ENCODE measurements at places on chromosomes 16 and 17.

DNA sequence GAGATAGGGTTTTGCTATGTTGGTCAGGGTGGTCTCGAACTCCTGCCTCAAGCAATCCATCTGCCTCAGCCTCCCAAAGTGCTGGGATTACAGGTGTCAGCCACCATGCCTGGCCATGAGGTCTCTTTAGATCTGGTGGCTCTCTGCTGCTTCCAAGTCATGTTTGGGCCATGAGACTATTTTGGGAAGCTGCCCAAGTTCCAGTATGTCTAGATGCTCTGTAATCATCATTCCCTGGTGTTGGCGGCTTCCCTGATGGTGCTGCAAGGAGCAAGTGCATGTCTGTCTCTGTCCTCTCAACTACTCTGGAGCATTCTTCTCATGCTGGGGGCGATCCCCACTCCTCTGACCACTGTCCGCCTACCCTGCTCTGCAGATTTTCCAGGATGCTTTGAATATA lies 6.4 kb upstream of the ODF4 start:
- DNase-seq = no peak

DNA sequence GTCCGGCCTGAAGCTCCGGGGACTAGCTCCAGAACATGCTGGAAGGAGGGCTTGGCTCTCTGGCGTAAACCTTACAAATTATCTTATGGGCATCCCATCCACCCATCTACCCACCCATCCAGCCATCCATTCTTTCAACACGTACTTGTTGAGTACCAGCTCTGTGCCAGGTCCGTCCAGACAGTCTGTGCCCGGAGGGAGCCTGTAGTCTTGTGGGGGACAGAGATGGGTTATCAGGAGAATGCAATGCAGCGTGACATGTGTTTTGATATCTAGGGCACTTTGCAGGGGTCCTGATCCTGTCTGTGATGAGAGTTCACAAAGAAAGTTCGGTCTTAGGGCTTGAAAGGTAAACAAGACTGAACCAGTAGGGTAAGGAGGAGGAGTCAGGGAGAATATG lies 4.1 kb upstream of the SLC13A2 start:
- DNase-seq = no peak

GRCh38 chr17:75601057-75601987 lies 13.7 kb downstream of the MYO15B start:
- peak; percentile 75 for DNase-seq

- no peak for DNase-seq
Measured at GRCh38 chr17:50280801-50281441, 6.7 kb downstream of the TMEM92 start.

- no peak for DNase-seq
Measured at GRCh38 chr17:69427486-69428197, 13.1 kb downstream of the MAP2K6 start.

DNA sequence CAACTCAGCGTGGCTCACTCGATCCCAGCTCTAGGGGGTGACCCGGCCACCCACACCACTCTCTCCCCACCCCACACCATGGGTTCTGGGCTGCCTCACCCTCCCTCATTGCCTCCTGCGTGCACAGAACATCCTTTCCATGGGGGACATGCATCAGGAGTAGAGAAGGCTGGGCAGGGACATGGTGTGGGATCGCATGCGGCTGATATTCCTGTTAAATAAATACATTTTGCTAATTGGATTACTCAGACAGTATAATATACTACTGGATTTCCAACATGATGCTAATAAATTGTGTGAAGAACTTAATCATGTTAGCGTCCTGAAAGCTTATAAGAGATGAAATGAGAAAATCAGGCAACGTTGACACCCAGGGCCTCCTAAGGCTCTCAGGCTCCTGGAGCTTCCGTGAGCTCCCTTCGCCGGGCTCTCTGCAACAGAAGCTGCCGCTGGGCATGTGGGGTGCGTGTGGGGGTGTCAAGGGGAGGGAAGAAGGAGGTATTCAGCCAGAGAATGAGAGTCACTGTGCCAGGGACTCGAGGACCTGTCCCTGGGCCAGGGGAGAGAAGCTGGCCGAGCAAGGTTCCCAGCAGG lies 173.1 kb upstream of the TNRC6C start:
- no peak for DNase-seq

DNA sequence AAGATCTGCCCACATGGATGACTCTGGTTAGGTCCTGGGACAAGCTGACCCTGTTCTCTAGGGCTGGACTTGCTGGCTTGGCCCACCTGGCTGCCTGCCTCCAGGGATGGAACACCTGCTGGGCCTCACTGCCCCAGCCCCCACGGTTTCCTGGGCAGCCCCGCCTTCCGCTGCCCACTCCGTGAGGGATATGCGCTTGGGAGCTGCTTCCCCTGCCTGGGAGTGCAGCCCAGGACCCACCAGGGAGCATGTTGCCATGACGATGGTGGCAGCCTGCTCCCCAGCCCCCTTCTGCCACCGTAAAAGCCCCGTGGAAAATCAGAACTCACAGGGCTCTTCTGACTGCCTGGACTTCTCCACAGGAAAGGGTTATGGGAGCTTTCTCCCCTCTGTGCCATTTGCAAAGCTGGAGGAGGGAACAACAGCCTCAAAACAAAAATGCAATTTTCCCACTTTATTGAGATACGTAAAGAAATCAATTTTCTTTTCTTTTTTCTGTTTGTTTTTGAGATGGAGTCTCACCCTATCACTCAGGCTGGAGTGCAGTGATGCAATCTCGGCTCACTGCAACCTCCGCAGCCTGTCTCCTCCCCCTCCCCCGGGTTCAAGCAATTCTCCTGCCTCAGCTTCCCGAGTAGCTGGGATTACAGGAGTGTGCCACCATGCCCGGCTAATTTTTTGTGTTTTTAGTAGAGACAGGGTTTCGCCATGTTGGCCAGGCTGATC lies 18.0 kb upstream of the GAS7 start:
- DNase-seq = no peak

GRCh38 chr17:31085563-31085962 lies 9.2 kb upstream of the NF1 start:
- no peak for DNase-seq

DNA sequence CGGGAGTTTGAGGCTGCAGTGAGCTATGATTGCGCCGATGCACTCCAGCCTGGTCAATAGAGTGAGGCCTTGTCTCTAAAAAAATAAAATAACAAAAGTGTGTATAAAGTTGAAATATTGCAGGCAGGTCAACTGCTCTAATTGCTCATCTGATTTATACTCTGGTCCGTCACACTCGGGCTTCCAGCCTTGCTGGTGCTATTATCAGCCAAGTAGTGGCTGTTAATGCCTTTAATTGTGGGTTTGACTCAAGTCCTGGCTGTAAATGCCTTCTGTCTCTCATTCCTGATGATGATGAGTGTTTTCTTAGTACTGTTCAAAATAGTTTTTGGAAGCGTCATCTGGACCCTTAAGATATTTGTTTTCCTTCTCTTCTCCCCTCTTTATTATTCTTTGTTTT lies 18.4 kb downstream of the SYT17 start:
- DNase-seq = no peak

DNA sequence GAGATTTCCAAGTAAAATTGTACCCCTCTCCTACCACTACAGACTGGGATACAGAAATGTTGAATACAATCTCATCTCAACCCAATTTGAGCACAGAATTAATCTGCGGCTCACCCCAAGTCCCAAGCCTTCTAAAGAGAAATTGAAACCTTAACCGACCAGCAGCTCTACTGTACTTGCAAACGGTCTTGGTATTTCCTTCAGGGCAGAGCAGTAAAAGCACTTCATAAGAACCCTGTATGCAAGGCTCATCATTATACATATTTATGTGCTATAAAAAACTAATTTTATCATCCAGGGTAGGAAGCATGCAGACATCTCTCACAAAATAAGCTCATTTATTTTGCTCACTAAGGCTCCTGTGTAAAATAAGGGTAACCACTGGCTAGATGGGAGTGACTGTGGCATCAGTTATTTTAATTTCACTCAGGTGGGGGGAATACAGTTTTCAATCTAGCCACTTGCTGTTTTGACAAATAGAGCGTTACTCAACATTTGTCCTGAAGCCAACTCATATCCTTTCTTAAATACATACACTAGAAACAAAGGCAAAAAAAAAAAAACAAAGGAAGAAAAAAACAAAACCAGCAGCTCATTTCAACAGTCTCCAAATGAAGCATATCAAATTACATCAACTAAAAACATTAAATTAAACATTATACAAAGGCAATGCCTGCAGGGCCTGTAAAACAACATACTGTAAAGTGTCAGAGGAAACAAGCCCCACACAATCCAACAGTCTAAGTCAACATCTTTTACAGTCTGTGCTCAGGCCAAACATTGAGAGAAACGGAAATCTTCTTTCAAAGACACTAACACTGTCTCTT lies 65.0 kb downstream of the PARN start:
- no peak for DNase-seq

- peak; percentile 75 for DNase-seq
Measured at GRCh38 chr16:68367030-68367429, 56.2 kb downstream of the PRMT7 start.

DNA sequence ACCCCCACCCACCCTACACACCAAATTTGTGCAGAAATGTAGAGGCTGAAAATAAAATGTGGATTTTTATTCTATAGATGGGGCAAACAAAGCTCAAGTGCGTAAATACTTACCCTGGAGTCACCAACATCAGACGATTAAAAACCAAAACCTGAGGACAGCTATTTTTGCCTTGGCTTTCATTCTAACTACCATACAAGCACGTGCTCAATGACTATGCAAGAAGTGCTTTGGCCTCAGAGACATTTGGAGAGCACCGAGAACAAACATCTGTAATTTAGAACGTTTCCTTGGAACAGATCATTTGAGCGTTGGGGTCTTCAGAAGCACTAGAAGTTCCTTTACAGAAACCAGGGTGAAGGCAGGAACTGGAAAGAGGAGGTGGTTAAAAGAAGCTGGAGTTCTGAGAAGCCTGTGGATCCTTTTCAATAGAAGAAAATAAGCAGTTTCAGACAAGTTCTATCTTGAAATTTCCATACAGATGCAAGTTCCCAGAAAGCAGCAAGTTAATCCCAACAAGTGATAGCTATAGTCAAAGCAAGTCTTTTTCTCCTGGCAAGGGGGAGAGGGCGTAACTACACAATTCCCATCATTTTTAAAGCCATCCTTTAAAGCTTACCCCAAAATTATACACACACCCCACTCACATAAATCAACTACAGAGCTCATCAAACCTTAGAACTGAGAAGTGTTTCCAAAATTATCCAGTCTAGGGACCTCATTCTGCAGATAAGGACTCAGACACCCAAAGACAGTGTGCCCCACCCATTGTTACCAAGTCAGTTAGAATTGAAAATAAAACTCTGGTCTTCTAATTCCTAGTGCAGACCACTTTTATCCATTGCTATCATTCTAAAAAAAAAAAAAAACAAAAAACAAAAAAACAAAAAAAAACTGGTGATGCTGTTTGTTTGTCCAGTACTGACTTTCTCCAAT lies 29.6 kb upstream of the CDRT4 start:
- DNase-seq = no peak

- DNase-seq = no peak
Measured at GRCh38 chr17:71409137-71409536, 711.7 kb upstream of the SOX9 start.

- DNase-seq = no peak
Measured at GRCh38 chr16:17440131-17440530, 30.6 kb downstream of the XYLT1 start.

DNA sequence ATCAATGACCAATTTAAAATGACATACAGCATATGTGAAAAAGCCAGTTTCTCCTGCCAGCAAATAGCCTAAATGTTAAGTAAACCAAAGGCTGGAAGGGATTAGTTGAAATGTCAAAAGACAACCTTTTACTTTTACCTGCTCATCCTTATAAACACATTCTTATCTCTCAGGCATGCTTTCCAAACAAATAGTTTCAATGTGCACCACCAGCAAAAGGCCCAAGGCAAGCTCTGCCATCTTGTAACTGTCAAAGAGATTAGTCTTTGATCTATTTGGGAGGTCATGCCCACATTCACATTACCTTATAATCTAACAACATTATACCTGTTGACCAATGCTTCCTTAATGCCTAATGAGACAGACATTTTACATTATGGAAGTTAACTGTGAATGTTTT lies 132.2 kb upstream of the NACA2 start:
- DNase-seq = no peak

- no peak for DNase-seq
Measured at GRCh38 chr16:56101480-56101879, 89.8 kb upstream of the GNAO1 start.

DNA sequence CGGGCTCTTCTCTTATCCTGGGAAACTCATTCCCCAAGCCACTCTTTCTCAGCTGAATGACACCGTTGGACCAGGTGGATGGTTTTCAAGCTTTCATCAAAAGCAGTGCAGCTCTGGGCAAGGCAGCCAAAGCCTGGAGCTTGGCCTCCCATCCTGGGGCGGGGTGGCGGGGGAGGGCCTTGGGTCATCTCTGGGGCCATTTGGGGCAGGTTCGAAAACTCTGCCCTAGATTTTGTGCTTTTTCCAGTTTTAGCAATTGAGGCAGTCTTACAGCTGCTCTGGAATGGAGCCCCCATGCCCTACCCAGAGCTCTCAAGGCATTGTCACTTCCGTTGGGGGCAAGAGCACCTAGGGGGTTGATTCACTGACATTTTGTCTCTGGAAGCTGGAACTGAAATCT lies 9.1 kb downstream of the MPRIP start:
- no peak for DNase-seq

- no peak for DNase-seq
Measured at GRCh38 chr16:82136956-82137821, 32.8 kb downstream of the MPHOSPH6 start.

DNA sequence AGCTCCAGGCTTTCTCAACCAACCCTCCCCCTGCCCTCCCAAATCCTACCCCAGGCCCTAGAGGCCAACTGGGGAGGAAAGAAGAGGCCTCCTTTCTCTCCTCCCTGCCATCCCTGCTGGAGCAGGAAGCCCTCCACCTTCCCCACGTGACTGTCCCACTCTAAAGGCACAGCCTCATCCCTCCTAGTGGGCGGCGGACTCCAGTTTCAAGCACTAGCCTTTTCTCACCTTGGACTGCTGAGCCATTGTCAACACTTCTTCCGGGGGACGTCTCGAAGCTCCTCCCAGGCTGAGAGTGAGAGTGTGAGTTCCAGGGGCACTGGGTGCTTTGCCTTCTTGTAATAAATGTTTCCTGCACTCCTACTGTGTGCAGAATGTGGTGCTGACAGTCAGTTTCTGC lies 21.4 kb upstream of the IRX6 start:
- no peak for DNase-seq

DNA sequence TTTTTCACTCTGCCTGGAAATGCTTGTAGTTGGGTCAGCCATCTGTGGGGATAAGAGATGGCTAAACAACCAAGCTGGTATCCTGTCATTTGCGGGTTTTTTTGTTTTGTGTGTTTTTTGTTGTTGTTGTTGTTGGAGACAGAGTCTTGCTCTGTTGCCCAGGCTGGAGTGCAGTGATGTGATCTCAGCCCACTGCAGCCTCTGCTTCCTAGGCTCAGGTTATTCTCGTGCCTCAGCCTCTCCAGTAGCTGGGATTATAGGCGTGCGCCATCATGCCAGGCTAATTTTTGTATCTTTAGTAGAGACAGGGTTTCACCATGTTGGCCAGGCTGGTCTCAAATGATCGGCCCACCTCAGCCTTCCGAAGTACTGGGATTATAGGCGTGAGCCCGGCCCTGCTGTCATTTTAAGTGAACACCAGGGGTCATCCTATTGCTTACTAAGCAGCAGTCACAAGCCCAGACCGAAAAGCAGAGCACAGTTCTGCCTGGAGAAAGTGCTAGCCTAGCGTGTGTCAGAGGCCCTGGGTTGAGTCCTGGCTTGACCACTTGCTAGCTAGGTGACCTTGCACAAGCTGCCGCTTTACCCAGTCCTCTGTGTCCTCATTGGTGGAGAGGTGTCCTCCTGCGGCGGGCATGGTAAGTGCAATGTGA lies 4.6 kb downstream of the SMCR8 start:
- no peak for DNase-seq
